Fibroblast of the aortic adventitia (primary cell): ENCODE measurements at places on chromosomes 7 and 10. TPM values are rescaled to one million over a fixed set of nuclear protein-coding genes. Genes with fewer than 3 reads are reported as not detected.

The CTTNBP2 gene
- total RNA-seq = 3.9 and 11.9 TPM in 2 replicates

The AOAH gene
- 0.74 TPM in 1 of 2 replicates, not detected in the other for total RNA-seq

The KLLN gene
- total RNA-seq = 0.99 and 2.0 TPM in 2 replicates

The NACAD gene
- total RNA-seq = 3.6 and 5.5 TPM in 2 replicates

The NKX2-3 gene
- total RNA-seq = not detected in 2 replicates

The TAS2R3 gene
- 1.2 and 2.5 TPM in 2 replicates for total RNA-seq

The SRI gene
- 21.7 and 135 TPM in 2 replicates for total RNA-seq

The OR6B1 gene
- total RNA-seq = not detected in 2 replicates

The OR2A7 gene
- total RNA-seq = 0.81 and 0.98 TPM in 2 replicates

The SVOPL gene
- total RNA-seq = not detected in 2 replicates

The MRPL32 gene
- total RNA-seq = 28.4 and 53.1 TPM in 2 replicates

The LLCFC1 gene
- not detected in 2 replicates for total RNA-seq

The TTYH3 gene
- 9.2 and 27.9 TPM in 2 replicates for total RNA-seq

The HOGA1 gene
- 0.08 and 0.72 TPM in 2 replicates for total RNA-seq

The FANK1 gene
- total RNA-seq = 2.3 and 20.4 TPM in 2 replicates

The SRRM3 gene
- 0.18 and 1.3 TPM in 2 replicates for total RNA-seq

The ASZ1 gene
- not detected in 2 replicates for total RNA-seq

The DENND2A gene
- total RNA-seq = 10.8 and 17.7 TPM in 2 replicates

The HOXA9 gene
- total RNA-seq = not detected in 2 replicates

The CDHR3 gene
- total RNA-seq = 14.0 and 19.6 TPM in 2 replicates

The IPMK gene
- 3.0 and 7.3 TPM in 2 replicates for total RNA-seq

The ABCA13 gene
- total RNA-seq = 0.54 TPM in 1 of 2 replicates, not detected in the other

The RGR gene
- total RNA-seq = not detected in 2 replicates

The SDK1 gene
- 0.27 TPM in 1 of 2 replicates, not detected in the other for total RNA-seq

The RGS10 gene
- 42.0 and 42.4 TPM in 2 replicates for total RNA-seq

The ZNF32 gene
- total RNA-seq = 40.2 and 65.3 TPM in 2 replicates

The CCDC136 gene
- 9.9 and 15.7 TPM in 2 replicates for total RNA-seq

The TLX1 gene
- total RNA-seq = 0.16 TPM in 1 of 2 replicates, not detected in the other

The PTN gene
- total RNA-seq = 12.8 and 28.7 TPM in 2 replicates

The TUBB8 gene
- not detected in 2 replicates for total RNA-seq

The SPDYE17 gene
- total RNA-seq = not detected in 2 replicates

The RAPGEF5 gene
- total RNA-seq = 1.5 and 4.2 TPM in 2 replicates

The TFEC gene
- 0.16 and 0.36 TPM in 2 replicates for total RNA-seq

The LMOD2 gene
- not detected in 2 replicates for total RNA-seq

The APBB1IP gene
- 2.9 and 5.9 TPM in 2 replicates for total RNA-seq

The UPK3B gene
- 0.16 and 0.18 TPM in 2 replicates for total RNA-seq

The COL26A1 gene
- total RNA-seq = not detected in 2 replicates

The FOXK1 gene
- 27.8 and 29.1 TPM in 2 replicates for total RNA-seq

The RBP4 gene
- total RNA-seq = 1.9 and 2.5 TPM in 2 replicates

The ZNF722 gene
- total RNA-seq = not detected in 2 replicates
